ENCODE measurements at places on chromosomes 5 and 9.

GRCh38 chr9:14428781-14429230, 114.9 kb upstream of the NFIB start:
- DNase-seq = peak; percentile 84

GRCh38 chr9:122336866-122337555, 33.8 kb upstream of the PTGS1 start:
- no peak for DNase-seq

DNA sequence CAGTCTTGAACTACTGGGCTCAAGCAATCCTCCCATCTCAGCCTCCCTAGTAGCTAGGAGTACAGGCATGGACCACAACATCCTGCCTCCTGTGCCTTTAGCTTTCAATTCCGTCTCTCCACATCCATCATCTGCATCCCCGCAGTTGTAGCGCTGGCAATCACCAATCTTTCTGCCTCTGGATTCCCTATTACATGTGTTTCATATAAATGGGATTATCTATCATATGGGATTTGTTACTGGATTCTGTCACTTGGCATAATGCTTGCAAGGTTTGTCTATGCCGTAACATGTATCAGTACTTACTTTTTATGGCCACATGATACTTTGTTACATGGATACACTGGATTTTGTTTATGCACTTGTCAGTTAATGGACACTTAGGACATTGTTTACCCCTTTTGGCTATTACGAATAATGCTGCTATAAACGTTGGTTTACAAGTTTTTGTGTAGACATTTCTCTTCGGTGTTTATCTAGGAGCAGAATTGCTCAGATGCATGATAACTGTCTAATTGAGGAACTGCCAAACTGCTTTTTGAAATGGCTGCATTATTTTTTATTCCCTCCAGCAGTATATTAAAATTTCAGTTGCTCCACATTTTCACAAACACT, 1223.9 kb downstream of the FOXD4L5 start:
- no peak for DNase-seq

DNA sequence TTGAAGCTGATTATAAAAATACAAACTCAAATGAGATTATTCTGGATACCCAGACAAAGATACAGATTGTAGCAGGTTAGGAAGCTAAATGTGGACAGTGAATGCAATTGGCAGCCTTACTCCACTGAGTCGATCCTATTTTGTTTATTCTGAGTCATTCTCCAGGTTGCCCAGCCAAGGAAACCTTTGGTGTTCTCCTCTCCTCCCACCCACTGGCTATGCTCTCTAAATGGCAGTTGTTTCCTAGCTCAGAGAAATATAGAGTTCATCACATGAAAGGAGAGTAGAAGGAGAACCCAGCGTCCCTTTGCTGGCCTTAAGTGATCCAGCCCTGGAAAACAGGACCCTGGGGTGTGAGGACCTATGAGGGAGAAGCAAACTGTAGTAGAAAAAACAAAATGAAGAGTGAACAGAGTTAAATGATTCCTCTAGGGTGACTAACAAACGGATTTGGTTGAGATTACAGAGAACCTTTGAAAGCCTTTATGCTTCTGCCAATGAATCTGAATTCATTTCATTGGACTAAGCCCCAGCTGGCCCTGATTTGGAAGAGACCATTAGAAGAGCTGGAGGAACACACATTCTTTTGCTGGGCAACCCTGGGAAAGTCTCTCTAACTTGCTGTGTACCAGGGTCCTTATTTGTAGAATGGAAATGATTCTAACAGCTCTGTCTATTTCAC, 95.1 kb downstream of the BRINP1 start:
- DNase-seq = no peak
